Iris pigment epithelial cell (primary cell): ENCODE measurements at places on chromosomes 5 and 9.

DNA sequence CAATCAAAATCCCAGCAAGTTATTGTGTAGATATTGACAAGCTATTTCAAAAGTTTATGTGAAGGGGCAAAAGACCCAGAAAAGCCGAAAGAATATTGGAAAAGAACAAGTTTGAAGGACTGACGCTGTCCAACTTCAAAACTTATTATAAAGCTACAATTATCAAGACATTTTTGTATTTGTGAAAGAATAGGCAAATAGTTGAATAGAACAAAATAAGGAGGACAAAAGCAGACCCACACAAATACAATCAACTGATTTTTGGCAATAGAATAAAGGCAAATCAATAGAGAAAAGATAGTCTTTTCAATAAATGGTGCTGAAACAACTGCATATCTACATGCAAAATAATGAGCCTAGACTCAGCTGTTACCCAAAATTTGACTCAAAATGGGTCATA, 807.7 kb upstream of the CDH6 start:
- no peak for DNase-seq

DNA sequence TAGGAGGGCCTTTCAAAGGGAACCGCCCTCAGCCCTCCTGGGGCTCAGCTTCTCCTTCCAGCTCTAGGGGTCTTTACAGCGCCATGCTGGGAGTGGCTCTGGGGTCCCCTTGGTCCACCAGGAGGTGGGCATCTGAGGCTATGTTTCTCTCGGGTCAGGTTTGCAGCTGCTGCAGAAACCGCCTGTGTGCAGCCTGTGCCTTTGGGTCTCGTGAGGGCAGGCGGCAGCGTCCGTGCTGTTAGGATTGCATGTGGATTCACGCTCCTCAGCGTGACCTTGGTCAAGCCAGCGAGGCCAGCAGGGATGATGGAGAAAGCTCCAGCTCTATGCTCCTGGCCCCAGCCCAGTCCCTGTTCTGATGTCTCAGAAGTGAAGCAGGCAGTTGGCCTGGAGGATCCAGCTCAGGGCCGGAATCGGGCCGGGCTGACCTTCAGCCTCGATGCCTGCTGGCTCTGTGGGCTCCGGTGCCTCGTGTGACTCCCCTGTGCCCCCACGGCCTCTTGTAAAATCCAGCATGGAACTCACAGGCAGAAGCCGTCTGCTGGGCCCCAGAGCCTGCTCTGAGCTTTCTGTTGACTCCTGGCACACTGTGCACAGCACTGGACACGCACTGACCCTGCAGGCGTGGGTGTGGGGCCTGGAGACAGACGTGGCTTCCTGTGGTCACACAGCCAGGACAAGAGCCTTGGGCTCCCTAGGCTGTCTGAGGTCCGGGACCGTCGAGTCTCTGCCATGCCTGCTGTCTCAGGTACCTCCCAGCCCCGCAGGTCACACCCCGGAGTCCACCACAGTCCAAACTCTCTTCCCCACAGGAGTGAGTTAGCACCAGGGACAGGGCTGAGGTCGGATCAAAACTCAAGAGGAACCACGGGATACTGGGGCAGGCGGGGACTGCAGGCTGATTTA, 54.3 kb downstream of the TRIP13 start:
- DNase-seq: no peak

GRCh38 chr9:103025796-103026195, 30.7 kb downstream of the CYLC2 start:
- DNase-seq: no peak

GRCh38 chr9:136882109-136882946, 4.0 kb upstream of the TRAF2 start:
- peak; percentile 89 for DNase-seq

GRCh38 chr5:102545175-102545574, 46.4 kb upstream of the SLCO6A1 start:
- DNase-seq: no peak

GRCh38 chr5:34503379-34504253, 152.5 kb upstream of the RAI14 start:
- DNase-seq: no peak

GRCh38 chr5:138389332-138389731, 36.8 kb downstream of the KDM3B start:
- no peak for DNase-seq

GRCh38 chr9:110129425-110129824, 78.5 kb downstream of the C9orf152 start:
- DNase-seq: no peak

DNA sequence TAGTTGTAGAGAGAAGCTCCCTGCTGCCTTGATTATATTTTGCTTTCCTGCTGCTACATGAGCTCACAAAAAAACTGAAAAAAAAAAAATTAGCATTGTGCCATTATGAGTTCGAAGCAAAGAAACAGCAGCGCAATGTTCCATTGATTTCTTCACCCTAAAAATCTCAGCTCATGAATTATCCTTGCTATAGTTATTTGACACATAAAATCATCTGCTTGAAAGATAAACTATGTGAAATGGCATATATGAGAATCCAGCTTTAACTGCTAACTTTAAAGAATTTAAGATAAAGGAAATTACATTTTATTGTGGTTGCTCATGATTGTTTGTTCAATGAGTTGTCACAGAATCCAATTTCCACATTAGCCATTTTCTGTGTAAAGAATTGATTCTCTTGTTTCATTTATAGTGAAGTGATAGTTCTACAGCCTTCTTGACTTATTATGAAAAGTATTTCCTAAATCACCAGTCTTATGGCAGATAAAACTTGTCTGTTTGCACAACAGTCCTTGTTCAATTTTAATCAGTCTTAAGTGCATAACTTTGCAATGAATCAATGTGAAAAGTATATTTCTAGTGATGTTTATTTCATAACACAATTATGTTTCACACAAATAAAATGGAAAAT, 1275.0 kb upstream of the CDH9 start:
- DNase-seq: peak; percentile 69

- no peak for DNase-seq
Measured at GRCh38 chr5:9619331-9620092, 10.6 kb downstream of the TAS2R1 start.

DNA sequence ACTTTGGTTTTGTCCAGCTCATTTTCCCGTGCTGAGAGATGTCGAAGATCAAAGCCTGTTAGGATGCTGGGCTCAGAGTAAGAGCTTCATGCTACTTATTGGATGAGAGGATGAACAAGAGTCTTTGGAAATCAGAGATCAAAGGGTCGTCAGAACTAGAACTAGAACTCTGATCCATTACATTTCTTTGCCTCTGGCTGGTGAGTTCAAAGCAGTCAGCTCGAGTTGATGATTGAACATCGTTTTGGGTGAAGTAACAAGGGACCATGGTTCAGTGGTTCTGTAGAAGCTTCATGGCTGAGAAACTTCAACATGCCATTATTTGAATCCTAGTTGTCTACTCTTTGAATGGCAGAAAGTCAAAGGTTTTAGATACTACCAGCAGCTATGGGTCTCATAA, 320.3 kb downstream of the ARHGEF28 start:
- no peak for DNase-seq

DNA sequence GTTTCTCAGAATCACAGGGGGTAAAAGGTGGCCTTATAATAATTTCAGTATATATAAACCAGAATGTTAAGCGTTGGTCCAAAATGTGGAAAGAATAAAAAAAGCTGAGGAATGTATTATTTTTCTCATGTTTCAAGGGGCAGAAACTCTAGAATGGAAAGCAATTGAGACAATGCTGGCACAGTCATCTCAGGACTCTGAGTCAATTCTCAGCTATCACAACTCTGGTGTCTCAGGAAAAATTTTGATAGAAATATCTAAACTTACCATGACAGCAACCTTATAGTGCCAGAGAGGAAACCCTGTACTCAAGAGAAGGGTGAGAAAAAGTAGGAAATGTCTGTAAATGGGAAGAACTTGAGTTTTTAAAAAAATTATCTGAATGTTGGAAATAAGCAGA, 1189.4 kb upstream of the NUDT12 start:
- no peak for DNase-seq

DNA sequence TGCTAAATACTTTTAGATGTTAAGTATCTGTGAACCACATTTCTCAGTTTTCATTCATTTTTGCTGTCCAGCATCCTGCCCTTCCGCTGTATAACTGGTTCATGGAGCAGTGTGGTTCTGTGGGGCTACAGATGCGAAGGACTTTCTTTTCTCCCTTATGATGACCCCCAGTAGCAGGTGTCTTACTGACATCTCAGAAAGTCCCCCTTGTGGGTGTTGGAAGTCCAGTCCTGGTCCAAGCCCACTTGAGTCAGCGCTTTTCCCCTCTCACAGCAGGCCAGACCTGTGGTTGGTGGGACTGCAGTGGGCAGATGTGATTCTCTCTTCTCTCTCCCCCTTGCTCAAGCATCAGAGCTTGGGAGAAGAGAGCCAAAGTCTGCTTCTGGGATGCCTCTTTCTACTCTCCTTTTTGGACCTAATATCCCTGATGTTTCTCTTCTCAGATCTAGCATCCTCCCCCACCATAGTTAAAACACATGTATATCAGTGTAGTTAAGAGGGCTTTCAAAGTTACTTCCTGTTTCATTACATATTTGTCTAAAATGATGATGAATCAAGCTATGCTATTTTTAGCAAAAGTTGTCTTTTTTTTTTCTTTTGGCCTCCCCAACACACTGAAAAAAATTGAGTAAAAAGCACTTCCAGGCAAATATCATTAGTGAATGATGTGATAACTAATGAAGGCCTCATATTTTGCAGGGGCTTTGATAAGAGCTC, 119.5 kb upstream of the ZNF618 start:
- DNase-seq: no peak

DNA sequence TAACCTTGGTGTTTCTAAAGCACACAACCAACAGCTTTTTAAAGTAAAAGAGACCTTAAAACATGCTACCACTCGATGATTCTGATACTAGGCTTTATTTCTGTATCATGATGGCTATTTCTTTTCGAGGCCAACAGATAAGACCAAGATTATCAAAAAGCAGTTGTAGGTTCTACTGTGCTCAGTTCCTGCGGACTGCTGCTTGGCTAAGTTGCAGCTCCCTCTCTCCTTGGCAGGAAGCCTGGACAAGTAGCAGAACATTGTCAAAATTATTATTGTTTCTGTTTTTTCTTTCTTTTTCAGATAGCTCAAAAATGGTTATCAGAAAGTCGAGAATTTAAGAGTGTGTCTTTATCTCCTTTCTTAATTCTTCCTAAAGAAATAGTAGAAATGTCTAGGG, 607.6 kb downstream of the PTPRD start:
- DNase-seq: no peak

- DNase-seq: peak; percentile 99
Measured at GRCh38 chr9:86983620-86984259, 36.4 kb upstream of the GAS1 start.

DNA sequence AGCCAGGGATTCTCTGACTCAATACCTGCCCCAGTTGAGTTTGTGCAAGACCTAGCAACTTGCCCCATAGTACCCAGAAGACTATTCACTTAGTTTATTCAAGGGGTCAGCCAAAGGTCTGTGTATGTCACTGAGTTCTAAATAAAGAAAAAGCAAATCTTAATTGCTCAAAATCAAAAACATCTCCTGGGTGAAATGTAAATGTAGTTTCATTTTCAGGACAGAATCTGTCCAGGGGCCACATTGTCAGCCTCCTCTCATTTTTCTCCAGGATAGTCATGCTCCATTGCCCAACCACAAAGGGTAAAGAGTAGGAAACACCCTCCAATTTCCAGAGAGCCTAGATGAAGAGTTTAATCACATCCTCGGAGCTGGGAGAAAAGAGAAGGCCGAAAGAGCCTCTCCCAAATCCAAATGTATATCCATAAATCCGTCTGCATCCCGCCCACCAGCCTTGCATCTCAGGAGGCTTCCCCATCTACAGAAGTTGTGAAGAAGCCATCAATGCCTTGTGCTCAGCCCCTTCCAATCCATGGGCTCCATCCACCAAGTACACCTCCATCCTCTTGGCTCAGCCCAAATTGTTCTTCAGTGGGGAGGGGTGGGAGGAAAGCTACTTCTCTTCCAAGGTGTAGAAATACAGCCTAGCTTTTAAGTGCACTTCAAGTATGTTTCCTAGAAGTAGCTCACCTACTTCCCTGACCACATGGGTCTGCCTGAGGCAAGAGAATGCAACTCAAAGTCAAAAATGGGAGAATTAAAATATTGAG, 26.9 kb downstream of the ADAM19 start:
- DNase-seq: peak; percentile 94

DNA sequence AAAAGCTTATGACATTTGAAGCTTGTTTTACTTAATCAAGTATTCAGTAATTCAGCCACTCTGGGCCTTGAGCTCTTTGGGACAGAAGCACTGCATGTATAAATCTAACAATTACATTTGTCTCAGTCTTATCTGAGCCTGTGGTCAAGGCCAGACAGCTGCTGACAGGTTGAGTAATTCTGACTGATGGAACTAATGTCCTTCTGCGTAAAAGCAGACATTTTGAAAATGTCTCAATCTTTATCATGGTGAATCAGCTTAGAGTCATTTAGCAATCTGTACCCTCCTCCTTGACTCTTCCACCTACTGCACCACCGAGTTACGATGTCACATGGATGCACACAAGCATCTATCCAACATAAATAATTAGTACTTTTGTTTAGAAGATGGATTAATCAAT, 400.0 kb downstream of the ARRDC3 start:
- DNase-seq: peak; percentile 99

- peak; percentile 9 for DNase-seq
Measured at GRCh38 chr5:109905906-109906305, 216.2 kb downstream of the MAN2A1 start.

GRCh38 chr9:127838375-127839078, 15.9 kb downstream of the ENG start:
- peak; percentile 91 for DNase-seq

- peak; percentile 89 for DNase-seq
Measured at GRCh38 chr9:137277329-137278041, at the start of gene TOR4A. Gene TOR4A, plus strand, starts transcription at chr9:137277726. Its CDS starts 964 bp downstream, at chr9:137278690.

GRCh38 chr5:73327908-73328455, 120.6 kb downstream of the FOXD1 start:
- DNase-seq: no peak

DNA sequence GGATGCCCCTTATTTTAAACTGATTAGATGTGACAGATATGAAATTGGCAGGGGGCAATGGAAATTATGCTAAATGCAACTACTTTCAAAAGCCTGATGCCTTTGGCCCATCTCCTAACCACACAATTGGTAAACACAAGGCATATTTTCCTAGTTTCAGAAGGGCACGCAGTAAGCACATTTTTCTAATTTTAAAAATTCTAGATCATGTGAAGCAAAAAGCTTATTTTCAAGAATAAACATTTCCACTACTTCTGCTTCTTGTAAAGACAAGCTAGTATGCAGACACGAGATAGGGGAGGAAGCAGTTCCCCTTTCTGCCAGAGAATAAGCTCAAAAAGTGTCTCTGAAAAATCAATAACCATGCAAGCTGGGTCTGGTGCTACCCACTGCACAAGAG, 67.7 kb downstream of the ABCA1 start:
- DNase-seq: peak; percentile 38

DNA sequence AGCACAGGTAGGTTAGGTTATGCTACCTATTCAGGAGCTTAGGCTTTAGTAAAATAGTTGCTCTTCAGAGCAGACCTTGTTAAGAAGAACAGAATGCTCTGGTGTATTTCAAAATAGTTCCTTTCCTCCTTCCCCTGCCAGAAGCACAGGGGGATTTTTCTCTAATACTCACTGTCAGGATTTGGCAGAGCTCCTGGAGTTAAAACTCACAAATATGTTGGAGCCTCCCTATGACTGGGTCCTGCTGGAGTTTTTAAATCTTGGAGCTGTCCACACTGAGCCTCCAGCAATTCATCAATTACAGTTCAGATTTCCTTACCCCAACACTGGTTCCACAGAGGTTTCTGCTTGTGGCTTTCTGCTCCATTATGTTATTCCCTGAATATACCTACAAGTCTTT, 1233.8 kb upstream of the WWC1 start:
- no peak for DNase-seq

- no peak for DNase-seq
Measured at GRCh38 chr9:710951-711745, 130.3 kb upstream of the DMRT1 start.

GRCh38 chr5:54803471-54804011, 181.9 kb downstream of the ESM1 start:
- DNase-seq: no peak
